ENCODE measurements at places on chromosomes 6 and 20.
A peak's percentile ranks its signal among the peaks of the same experiment; 100 is the strongest.

GRCh38 chr20:45405571-45406259 is 2.4 kb upstream of the DBNDD2 start:
- peak; percentile 45 for DNase-seq

- DNase-seq = no peak
These were observed 231.1 kb upstream of the ZNF217 start for GRCh38 chr20:53824779-53825178.

DNA sequence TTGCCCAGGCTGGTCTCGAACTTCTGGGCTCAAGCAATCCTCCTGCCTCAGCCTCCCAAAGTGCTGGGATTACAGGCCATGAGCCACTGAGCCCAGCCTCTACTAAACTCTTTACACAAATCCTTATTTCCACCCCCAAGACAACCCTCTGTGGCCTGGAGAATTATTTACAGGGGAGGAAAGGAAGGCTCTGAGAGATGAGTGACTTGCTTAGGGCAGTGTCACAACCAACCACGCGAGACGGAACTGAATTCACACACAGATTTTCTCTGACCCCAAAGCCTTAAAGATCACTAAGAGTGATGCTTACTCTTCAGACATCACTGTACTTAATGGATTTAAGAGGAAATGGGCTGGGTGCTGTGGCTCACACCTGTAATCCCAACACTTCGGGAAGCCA is 86.2 kb downstream of the RIPOR3 start:
- DNase-seq = no peak

GRCh38 chr20:45118028-45118427 is 3.1 kb upstream of the WFDC5 start:
- DNase-seq = no peak

GRCh38 chr20:55175081-55175480 is 699.7 kb downstream of the DOK5 start:
- DNase-seq = no peak

DNA sequence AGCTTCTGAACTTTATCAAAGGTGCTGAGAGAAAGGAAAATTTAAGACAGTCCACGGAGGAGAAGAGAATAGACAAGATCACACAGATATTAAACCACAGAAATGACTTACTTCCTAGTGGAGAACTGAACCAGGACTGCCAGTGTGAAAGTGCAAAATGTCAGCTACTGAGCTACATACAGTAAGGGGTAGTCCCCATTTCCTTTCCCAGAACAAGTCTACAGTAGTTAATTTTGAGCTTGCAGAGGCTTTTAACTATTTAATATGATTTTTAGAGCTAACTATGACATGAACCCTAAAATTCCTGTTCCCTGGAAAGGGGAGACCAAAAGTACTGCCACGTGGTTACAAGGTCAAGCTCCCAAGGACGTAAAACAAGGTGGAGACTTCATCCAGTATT is 45.1 kb downstream of the CEP85L start:
- no peak for DNase-seq

GRCh38 chr6:40353197-40353966 is 233.8 kb downstream of the LRFN2 start:
- no peak for DNase-seq

- DNase-seq = no peak
These were observed 118.4 kb downstream of the FARS2 start for GRCh38 chr6:5379647-5380242.

DNA sequence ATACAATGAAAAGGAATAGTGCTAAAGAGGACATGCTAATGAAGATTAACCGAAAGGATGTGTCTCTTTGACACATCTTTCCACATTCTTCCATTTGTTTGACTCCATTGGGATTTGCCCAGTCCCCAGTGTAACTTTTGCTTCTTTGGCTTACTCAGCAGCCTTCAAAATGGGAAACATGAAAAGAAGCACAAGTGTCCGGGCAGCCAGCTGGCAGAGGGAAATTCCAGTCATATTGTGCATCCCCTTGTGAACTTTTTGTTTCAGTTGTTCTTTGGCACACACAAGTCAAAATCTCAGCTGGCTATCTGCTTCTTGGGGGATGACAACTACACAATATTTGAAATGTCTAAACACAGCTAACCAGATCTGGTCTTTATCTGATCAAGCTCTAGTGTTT is 157.4 kb downstream of the OGFRL1 start:
- DNase-seq = no peak

GRCh38 chr20:44018259-44018941 is 103.7 kb downstream of the TOX2 start:
- DNase-seq = peak; percentile 56

DNA sequence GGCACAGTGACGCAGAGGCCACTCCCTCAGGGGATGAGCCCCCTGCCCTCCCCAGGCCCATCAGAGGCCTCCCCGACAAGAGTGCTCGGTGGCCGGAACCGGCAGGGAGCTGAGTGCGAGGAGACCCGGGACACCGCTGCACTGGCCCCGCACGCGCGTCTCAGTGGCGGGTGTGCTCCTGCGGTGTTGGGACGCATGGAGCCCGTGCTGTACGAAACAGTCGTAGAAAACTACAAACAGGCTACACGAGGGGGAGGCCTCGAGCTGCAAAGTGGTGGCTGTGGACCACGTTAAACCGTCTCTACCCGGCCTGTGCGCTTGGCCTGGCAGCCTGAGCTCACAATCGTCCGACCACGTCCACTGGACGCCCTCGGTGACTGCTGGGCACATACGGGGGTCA is 40.2 kb upstream of the FNDC1 start:
- DNase-seq = no peak

GRCh38 chr6:75150685-75151412 is 55.0 kb downstream of the COL12A1 start:
- DNase-seq = no peak

DNA sequence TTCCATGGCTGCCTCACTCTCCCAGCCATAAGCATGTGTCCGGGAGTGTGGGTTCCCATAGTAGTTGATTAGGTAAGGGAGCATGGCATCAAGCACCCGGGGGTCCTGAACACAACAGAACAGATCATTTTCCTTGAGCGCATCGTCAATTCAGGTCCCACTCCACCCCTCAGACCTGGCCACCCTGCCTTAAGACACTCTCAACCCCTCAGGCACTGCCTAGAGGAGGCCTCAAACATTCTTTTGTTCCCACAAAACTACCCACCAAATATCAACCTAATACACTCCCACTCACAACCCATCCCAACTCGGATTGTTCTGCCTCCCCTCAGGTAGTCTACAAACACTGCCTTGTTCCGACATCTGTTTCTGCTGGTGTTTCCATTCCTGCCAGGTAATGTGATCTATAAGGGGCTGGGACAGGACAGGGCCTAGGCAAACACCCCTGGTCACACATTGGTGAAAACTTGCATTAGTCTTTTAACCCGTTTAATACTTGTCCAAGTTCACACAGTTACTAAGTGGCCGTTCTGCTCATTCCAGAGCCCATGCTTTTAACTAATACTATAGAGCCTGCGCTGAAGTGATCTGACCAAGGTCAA is 1.4 kb downstream of the NFS1 start:
- DNase-seq = no peak

DNA sequence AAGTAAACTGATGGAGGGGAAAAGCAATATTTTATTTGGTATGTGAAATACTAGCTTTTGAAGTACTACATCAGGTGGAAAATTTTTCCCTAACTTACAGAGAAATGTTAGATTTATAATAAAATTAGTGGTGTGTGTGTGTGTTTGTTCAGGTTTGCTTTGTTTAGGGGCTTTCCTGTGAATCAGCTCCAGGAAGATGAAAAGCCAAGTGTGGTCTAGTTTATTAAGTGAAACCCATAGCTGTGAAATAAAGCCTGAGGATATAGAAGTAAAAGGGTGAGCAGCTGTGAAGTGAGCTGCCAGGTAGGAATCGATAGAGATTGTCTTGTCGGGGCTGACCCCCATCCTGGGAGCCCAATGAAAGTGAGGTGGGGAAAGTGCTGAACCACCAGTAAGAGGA is 347.6 kb upstream of the IMPG1 start:
- no peak for DNase-seq

GRCh38 chr6:75609639-75610590 is 8.2 kb downstream of the SENP6 start:
- DNase-seq = no peak

- peak; percentile 86 for DNase-seq
These were observed 7.8 kb downstream of the USP49 start for GRCh38 chr6:41887331-41887751.

DNA sequence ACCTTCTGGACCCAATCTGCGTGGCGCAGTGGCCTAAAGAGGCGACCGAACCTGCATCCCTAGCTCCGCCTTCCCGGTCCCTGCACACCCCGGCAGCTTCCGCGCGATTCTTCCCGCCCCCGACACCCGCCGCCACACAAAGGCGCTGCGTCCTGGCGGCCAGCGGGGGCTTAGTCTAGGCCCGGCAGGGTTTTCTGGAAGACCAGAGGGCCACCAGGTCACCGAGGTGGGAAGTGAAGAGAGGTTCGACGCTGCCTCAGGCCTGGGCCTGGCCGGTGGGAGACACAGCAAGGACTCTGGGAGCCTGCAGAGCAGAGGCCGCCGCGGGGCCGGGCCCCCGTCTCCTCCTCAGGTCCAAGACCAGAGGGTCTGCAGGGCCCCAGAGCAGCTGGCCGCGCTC is 154.9 kb downstream of the OR2B2 start:
- DNase-seq = no peak

DNA sequence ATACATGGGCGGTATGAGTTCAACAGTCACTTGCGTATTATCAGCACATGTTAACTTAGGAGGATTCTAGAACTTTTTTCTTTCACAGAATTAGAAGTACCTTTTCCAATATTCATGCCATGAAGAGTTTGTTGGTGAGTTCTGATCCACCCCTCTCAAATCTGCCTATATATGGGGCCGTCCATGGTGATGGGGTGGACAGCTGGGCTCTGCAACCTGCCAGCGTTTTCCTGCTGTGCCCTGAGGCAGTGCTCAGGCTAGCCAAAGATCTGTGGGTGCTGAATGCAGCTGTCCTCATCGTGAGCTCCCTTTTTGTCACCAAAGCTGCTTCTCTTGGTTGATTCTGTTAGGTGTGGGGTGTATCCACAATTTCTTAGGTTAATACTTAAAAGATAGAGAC is 88.7 kb downstream of the THBS2 start:
- DNase-seq = no peak

DNA sequence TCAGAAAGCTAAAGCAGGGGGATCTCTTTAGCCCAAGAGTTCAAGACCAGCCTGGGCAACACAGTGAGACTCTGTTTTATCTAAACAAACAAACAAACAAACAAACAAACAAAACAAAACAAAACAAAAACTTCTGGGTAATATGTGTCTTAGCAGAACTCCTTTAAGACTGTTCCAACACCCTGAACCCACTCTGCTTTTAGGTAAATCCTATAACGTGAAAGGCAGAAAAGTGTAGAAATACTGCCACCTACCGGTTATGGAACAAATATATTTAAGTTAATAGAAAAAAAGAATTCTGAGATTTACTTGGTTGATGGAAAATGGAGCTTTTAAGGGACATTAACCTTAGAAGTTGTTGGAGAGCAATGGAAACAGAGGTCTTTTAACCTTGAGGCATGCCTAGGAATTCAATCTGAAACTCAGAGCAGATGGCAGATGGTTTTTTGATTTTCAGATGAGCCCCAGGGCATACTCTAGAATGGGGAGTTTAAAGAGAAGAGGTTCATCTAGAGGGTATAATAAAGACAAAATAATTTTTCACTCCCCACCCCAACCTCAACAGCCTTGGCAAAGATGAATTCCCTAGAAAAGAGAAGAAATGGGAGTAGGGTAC is 38.5 kb downstream of the SOD2 start:
- DNase-seq = peak; percentile 67

Data from HAP-1 (cell line).